ENCODE measurements at places on chromosomes 7 and 10.

GRCh38 chr10:133230387-133231195, 574 bp downstream of the UTF1 start:
- DNase-seq, result no peak

DNA sequence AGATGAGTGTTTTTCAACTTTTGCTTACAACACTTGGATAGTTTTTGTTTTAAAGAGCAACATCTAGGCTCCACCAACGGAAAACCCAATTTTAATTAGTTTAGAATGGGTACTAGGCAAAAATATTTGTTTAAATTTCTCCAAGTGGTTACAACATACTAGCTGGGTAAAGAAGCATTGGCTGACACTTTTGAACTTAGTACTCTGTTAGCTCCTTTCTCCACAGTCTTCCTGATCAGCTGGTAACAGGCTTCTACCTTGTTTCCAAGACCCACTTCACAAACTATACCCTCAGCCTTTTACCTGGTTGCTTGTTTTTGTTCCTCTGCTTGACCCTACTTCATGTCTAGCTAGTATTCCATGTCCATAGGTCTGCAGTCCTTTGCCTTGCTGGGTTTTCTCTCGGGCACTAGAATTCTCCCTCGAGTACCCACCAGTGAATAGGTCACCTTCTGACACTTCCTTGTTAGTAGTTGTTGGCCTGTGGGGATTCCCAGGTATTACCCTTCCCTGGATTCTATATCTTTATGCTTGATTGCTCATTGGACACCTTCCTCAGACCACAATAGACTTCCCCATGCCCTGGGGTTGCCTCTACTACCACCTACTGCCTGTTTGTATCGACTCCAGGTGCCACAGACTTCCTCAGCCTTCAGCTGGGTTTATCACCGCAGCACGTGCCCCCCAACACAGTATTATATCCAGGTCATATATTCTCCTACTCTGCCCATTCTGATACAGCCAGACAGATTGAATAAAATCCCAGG, 42.0 kb downstream of the PRPS1L1 start:
- no peak for DNase-seq

DNA sequence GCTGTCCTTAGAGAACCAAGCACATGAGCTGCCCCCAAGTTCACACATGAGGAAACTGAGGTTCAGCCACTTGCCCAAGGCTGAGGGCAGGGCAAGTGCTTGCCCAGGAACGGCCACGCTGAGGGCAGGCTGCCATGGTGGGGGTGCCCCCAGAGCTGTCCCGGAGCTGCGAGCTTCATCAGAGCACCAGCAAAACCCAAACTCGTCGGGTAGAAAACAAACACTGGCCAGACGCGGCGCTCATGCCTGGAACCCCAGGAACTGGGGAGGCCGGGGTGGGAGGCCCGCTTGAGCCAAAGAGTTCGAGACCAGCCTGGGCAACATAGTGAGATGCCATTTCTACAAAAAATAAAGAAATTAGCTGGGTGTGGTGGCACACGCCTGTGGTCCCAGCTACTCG, 38.4 kb downstream of the UNCX start:
- no peak for DNase-seq

GRCh38 chr7:25756601-25757000, 395.4 kb upstream of the NFE2L3 start:
- DNase-seq, result no peak

- no peak for DNase-seq
These were observed 618.3 kb downstream of the LRMDA start for GRCh38 chr10:76049581-76050290.

- DNase-seq, result no peak
These were observed 24.0 kb upstream of the HSPA12A start for GRCh38 chr10:116766241-116766827.

GRCh38 chr10:2992401-2993198, 74.7 kb upstream of the PFKP start:
- no peak for DNase-seq

DNA sequence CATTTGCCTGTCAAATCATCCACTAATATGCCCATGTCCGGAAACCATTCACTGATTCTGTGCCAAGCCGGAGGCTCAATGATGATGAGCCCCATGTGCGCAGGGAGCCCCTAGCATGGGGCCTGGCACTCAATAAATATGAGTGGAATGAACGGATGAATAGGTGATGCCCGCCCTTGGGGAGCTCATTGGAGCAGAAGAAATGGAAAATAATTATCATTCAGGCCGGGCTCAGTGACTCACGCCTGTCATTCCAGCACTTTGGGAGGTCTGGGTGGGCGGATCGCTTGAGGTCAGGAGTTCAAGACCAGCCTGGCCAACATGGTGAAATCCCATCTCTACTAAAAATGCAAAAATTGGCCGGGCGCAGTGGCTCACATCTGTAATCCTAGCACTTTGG, 11.0 kb downstream of the RHBDD2 start:
- no peak for DNase-seq

- DNase-seq, result no peak
These were observed 455.0 kb downstream of the CCSER2 start for GRCh38 chr10:84783386-84783785.

DNA sequence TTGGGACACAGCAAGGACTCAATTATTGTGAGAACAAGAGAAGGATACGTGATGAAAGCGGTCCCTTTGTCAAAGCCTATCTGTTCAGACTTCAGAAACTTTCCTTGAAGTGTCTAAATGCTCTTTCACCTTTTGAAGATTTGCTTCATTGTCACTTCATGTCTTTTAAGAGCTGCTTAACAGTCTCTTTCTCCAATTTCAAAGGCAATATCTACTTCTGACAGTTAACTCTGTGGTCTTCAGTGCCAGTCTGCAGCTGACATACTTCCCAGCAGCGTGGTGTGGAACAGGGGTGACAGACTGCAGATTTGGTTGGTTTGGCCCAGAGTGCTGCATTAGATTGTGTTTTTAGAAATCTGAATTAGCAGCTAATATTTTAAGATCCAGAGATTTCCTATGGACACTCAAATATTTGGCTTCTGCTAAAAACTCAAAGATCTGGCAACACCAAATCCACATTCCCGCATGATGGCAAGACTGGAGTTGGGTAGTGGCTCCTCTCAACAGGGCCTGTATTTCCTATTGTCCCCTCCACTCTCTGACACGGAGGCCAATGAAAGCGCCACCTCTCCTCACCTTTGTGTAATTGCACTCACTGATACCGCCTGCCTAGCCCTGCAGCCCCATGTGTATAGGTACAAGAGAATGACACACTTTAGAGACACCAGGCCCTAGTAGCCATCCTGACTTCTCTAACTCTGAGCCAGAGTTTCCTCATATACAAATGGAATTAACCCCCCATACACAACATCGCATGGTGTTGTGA, 11.5 kb downstream of the SCRN1 start:
- no peak for DNase-seq

Measured in CD4-positive, alpha-beta T cell treated with Interleukin-2 at 100 ng/mL for 4 hours (primary cell).